ENCODE measurements at places on chromosomes 4 and X. TPM values are rescaled to one million over a fixed set of nuclear protein-coding genes. Genes with fewer than 3 reads are reported as not detected.

EVC2 gene
- 15.9 TPM for total RNA-seq

GJB1 gene
- total RNA-seq = not detected

REELD1 gene
- not detected for total RNA-seq

MSANTD1 gene
- total RNA-seq = 0.50 TPM

ANK2 gene
- total RNA-seq = 95.1 TPM

CENPVL1 gene
- total RNA-seq = not detected

HSFX1 gene
- total RNA-seq = 0.66 TPM

ASMT gene
- not detected for total RNA-seq

F8A1 gene
- total RNA-seq = 2.3 TPM

TBC1D8B gene
- total RNA-seq = 5.4 TPM

CSAG2 gene
- not detected for total RNA-seq

USO1 gene
- 101 TPM for total RNA-seq

AFF1 gene
- total RNA-seq = 21.1 TPM

ENPEP gene
- 0.51 TPM for total RNA-seq

FAAH2 gene
- under 0.01 TPM for total RNA-seq

AR gene
- total RNA-seq = 8.0 TPM

ADGRL3 gene
- 0.26 TPM for total RNA-seq

DOK7 gene
- under 0.01 TPM for total RNA-seq

GPAT3 gene
- total RNA-seq = 2.1 TPM

ZNF182 gene
- total RNA-seq = 4.5 TPM

TEC gene
- 1.5 TPM for total RNA-seq

MAB21L2 gene
- not detected for total RNA-seq

ODAM gene
- total RNA-seq = not detected

CPE gene
- total RNA-seq = 51.7 TPM

ZNF827 gene
- 4.4 TPM for total RNA-seq

SSX2B gene
- not detected for total RNA-seq

MAGED4 gene
- 26.9 TPM for total RNA-seq

DMP1 gene
- total RNA-seq = not detected

GABRE gene
- total RNA-seq = 23.1 TPM

IRS4 gene
- not detected for total RNA-seq

XAGE1A gene
- total RNA-seq = not detected

PCDH11X gene
- not detected for total RNA-seq

STATH gene
- not detected for total RNA-seq

ATP2B3 gene
- total RNA-seq = not detected

STEEP1 gene
- total RNA-seq = 38.0 TPM

IL1RAPL2 gene
- total RNA-seq = not detected

HPGD gene
- total RNA-seq = 0.26 TPM

TLR3 gene
- 8.1 TPM for total RNA-seq
